ENCODE measurements at places on chromosomes 7 and 10.

DNA sequence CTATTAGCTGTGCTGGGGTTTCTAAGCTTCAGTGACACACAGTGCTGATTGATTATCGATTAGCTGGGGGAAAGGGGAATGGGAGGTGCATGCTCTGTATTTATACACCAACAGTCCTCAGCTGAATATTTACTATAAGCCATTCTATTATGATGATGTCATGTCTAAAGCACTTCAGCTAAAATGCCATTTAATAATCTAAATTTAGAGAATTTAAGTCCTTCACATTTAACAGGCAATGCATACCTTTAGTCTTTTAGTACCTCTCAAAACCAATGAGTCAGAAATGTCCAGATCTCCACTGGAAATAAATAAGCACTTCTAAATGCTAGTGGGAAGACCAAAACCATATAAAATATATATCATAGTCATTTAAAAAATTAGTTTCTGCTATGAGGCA lies 24.6 kb downstream of the RPP38 start:
- no peak for DNase-seq

- no peak for DNase-seq
These were observed 17.5 kb upstream of the ASCC1 start for GRCh38 chr10:72233621-72234020.

DNA sequence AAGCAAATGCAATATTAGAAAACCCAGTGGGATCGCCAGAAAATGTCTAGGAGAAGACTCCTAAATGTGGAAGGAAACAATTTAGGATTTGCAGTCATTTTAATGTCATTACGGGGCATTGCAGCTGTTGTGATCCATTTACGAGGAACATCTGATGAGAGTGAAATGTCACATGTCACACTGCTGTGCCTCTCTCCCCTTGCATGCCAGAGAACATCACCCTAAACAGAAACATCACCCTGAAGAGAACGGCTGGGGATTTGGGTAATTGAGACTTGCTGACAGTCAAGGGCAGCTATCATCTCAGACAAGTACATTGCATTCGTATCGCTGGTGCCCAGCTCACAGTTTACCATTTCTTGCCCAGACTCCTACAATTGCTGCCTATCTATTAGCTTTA lies 785.7 kb upstream of the POM121L12 start:
- no peak for DNase-seq

GRCh38 chr10:61939902-61940301 lies 38.4 kb downstream of the ARID5B start:
- no peak for DNase-seq

DNA sequence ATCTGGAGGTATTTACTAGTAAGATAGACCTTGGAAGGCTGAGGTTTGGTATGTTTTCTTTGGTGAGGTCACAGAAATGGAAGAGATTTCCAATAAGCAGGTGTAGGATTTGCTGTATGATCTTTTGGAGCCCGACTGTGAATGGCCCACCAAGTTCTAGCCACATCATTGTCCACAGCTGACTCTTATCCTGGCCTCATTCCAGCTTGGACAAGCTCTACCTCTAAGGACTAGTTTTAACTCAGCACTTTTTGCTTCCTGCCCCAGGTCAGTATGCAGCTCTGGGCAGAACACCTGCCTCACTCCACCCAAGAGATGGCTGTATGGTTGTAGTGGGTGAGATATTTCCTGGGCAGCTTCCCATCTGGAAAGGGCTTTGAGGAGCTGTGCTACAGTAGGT lies 6.1 kb upstream of the CPA4 start:
- DNase-seq: no peak

GRCh38 chr10:58843760-58844159 lies 331.1 kb downstream of the BICC1 start:
- DNase-seq: no peak

GRCh38 chr7:43479543-43479942 lies 103.4 kb upstream of the STK17A start:
- no peak for DNase-seq

- DNase-seq: no peak
These were observed 25.1 kb downstream of the PARD3 start for GRCh38 chr10:34789966-34790506.

- no peak for DNase-seq
These were observed 867.5 kb downstream of the NRG3 start for GRCh38 chr10:82742478-82742877.

GRCh38 chr7:17255926-17256325 lies 42.5 kb upstream of the AHR start:
- no peak for DNase-seq

GRCh38 chr10:73874267-73875138 lies at the start of gene CAMK2G:
TSS of gene CAMK2G (minus strand) at chr10:73874555. CDS start at chr10:73874461, 94 bp downstream.
- DNase-seq: peak; percentile 89

DNA sequence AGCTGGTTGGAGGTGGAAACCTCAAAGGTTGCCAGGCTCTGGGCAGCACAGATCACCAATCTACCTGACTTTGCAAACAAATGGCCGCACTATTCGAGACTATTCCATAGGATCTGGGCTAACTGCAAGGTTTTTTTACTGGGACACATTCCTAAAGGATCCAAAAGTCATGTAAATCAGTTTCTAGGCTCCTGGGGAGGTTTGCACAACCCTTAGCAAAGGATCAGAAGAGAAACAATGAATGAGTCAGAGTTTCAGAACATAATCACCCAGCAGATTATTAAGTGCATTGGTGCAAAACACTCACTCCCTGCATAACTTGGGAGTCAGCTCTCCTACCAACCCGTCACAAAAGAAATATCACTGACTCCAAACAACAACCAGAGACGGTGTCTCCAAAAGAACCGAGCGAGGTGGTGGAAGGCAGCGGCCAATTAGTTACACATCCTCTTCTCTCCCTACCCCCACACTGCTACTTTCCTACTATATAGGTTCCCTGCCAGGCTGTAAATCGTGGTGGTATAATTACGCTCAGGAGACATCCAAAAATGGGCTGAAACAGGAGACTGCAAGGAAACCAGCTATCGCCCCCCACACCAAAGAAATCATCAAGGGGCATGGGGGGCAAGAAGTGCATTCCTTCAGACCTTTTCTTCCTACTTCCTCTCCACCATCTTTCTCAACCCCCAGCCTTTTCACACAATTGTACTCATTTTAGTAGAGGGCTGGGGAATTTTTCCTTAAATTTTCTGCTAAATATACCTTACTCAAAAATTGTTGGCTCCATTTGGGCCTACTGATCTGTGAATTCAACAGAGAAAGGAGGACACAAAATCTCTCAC lies 3.2 kb downstream of the UBE2H start:
- no peak for DNase-seq

DNA sequence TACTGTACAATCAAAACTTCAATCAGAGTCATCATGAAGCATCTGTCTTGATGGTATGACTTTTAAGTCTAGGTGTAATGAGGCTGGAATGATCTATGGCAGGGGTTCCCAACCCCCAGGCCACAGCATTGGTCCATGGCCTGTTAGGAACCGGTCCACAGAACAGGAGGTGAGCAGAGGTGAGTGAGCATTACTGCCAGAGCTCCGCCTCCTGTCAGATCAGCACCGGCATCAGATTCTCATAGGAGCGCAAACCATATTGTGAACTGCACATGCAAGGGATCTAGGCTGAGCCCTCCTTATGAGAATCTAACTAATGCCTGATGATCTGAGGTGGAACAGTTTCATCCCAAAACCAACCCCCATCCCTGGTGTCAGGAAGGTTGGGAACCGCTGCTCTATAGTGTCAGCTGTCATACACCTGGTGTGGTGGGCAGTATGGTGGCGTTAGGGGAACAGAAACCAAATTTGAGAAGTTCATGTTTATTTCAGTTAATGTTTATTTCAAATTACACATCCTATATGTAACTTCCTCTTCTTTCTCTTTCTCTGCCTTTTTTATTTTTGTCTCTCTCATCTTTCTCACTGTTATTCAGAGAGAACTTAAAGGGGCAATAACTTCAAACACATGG lies 432.6 kb downstream of the TNS3 start:
- no peak for DNase-seq

DNA sequence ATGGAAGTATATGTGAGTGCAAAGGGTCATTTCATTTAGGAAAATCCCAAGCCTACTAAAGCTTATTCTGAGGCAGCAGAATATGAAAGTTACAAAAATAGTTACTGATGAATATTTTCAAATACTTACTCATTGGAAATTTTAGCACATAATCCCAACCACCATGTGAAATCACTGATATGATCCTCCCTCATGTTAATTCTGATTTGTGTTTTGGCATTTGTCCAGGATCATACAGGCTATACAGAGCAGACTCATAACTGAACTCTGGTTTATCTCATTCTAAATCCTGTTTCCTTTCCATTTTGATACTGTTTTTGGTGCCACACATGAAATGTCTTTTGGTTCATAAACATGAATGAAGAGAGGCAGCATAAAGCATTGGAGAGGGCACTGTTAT lies 3.4 kb upstream of the FAM24B start:
- no peak for DNase-seq

- DNase-seq: no peak
These were observed 131.5 kb upstream of the ZNF722 start for GRCh38 chr7:63867127-63867526.

DNA sequence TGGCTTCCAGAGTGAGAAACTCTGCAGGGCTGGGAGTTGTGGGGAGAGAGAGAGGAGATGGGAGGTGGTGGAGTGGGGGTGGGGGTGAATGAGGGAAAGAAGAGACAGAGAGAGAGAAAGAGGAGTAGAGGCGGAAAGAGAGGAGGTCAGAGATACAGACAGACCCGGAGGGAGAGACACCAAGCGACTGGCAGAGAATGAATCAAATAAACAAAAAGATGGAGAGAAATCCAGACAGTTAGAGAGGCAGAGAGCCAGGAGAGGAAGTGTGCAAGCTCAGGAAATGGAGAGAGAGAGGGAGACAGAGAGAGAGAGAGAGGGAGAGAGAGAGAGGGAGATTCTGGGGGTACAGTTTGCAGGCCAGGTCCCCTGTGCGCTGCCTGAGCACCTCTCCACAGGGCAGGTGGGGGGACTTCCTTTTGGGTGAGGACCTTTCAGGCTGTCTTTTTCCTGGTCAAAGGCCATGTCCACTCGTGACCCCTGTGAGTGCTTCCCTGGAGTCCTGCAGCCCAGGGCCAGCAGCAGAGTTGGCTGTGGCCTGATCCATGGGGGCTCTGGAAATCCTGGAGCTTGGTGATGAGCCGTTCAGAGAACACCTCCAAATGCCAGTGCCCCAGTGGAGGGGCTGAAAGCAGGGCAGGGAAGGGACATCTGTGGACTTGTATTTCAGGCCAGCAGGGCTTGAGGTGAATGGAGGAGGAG lies 25.0 kb upstream of the PCBD1 start:
- no peak for DNase-seq

DNA sequence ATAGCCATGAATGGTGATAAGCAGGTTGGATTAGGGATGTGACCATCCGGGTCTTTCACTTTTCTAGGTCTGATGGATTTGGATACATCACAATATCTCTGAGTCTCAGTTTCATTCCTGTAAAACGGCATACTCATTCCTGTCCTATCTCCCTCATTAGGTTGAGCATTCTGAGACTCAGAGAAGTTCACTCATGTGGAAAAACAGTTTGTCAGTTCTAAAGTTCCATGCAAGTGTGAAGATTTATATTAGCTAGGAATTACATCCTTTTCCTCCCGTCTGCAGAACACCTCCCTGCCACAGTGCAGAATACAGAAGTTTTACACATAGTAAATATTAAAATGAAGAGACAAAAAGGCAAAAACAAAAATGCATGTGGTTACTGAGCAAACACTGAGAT lies 94.2 kb upstream of the SLC25A13 start:
- DNase-seq: no peak

- no peak for DNase-seq
These were observed 436.7 kb upstream of the ANKRD30A start for GRCh38 chr10:36688717-36689116.

- DNase-seq: no peak
These were observed 81.3 kb downstream of the SEMA3A start for GRCh38 chr7:84113286-84113685.

- DNase-seq: no peak
These were observed 35.6 kb downstream of the CDH23 start for GRCh38 chr10:71432101-71432905.

Measured in cortex of kidney (tissue), 1 donor.